ENCODE measurements at places on chromosomes 12 and 14.

GRCh38 chr14:61524936-61525292 is 170.4 kb upstream of the HIF1A start:
- no peak for DNase-seq

GRCh38 chr14:55518391-55518790 is 61.6 kb upstream of the KTN1 start:
- no peak for DNase-seq

GRCh38 chr14:76929927-76930326 is 98.6 kb downstream of the IRF2BPL start:
- no peak for DNase-seq

- DNase-seq: no peak
Observed at GRCh38 chr12:123966596-123966995, 6.0 kb downstream of the CCDC92 start.

GRCh38 chr14:75046899-75047298 is 4.4 kb downstream of the MLH3 start:
- no peak for DNase-seq

GRCh38 chr14:104436741-104437701 is 142.5 kb upstream of the C14orf180 start:
- DNase-seq: peak; percentile 64

DNA sequence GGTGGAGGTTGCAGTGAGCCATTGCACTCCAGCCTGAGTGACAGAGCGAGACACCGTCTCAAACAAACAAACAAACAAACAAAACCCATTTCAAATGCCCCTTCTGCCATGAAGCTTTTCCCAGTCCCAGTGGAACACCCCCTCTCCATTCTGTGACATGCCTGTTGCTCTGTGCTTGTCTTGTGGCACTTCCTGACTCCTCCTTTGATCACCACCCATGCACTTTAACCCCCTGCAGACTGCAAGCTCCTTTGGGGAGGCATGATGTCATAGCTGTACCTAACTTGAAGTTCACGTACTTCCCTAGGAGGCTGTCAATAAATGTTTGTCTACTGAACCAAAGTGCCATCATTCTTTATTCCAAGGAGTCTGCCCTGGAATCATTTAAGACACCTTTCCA is 64.7 kb downstream of the TMCC3 start:
- DNase-seq: no peak

DNA sequence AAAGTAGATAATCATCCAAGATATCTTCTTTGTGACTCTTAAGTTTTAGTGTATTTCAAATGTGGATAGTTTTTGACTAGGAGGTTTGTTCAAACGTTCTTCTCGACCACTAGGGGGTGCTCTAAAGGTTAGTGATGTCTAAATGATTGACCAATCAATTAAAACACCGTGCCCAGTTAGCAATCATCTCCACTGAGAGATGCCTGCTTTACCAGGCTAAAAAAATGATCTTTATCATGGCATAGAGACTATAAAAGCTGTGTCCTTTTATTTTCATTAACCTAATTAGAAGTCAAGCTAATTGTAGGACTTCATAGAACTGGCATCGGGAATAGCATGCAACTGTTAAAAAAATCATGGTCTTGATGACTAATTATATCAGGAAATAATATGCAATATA is 153.9 kb downstream of the PRKCH start:
- no peak for DNase-seq

Data from ascending aorta (tissue), 2 donors.